Foreskin fibroblast (primary cell): ENCODE measurements at places on chromosomes 2 and 18.

- DNase-seq: no peak
Measured at GRCh38 chr2:198004921-198005829, 200.8 kb downstream of the PLCL1 start.

DNA sequence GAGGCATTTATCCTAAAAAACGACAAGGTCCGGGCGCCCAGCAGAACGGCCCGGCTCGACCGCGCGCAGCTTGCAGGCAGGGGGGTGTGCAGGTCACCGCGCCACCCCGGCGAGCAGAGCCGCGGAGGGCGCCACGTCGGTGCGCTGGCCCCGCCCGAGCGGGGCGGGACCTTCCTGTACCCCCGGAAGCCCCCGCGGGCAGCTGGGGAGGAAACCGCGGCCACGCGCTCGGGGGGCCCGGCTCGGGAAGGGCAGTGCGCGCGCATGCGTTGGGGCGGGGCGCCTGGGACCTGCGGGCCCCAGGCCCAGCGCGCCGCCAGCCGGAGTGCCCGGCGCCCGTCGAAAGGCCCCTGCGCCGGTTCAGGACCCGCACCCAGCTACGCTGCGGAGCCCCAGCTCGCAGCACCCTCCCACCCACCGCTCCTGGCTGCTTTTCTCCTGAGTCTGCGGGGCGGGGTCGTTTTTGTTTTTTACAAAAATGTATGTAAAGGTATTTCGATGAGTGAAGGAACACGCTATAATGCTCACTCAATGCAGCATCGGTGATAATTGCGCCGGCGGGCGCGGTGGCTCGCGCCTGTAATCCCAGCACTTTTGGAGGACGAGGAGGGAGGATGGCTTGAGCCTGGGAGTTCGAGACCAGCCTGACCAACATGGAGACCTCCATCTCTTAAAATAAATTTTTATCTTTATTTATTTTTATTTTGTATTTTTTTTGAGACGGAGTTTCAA lies 47.7 kb upstream of the POMC start:
- peak; percentile 66 for DNase-seq

GRCh38 chr2:166725927-166726924 lies 162.1 kb upstream of the XIRP2 start:
- no peak for DNase-seq

GRCh38 chr2:230156782-230157699 lies 62.7 kb downstream of the SP110 start:
- no peak for DNase-seq

GRCh38 chr2:13066676-13067075 lies 349.9 kb downstream of the TRIB2 start:
- DNase-seq: no peak

- no peak for DNase-seq
Measured at GRCh38 chr2:46230677-46231425, 66.4 kb upstream of the EPAS1 start.

DNA sequence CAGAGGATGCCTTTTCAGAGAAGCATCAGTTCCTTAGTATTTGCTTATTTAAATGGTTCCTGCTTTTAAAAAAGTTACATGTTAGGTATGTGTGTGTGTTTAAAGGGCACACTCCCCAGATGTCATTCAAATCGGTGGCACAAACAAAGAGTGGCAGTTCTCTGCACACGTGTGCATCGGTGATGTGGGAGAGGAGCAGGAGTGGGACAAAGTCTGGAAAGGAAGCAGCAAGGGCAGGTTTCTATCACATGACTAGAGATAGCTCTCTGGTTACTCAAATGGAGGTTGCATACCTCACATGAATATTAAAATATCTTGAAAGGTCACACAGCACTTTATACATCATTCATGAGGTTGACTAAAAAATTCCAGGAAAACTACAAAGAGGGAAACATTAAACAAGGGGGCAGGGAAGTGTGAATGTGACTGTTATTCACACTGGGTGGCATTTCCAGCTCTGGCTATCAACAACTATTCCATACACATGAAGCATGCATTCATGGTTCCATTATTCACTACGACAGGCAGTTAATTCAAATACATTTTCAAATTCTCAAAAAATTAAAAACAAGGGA lies 64.7 kb downstream of the SEPTIN10 start:
- no peak for DNase-seq

- peak; percentile 30 for DNase-seq
Measured at GRCh38 chr2:138485019-138485418, 16.6 kb upstream of the SPOPL start.

DNA sequence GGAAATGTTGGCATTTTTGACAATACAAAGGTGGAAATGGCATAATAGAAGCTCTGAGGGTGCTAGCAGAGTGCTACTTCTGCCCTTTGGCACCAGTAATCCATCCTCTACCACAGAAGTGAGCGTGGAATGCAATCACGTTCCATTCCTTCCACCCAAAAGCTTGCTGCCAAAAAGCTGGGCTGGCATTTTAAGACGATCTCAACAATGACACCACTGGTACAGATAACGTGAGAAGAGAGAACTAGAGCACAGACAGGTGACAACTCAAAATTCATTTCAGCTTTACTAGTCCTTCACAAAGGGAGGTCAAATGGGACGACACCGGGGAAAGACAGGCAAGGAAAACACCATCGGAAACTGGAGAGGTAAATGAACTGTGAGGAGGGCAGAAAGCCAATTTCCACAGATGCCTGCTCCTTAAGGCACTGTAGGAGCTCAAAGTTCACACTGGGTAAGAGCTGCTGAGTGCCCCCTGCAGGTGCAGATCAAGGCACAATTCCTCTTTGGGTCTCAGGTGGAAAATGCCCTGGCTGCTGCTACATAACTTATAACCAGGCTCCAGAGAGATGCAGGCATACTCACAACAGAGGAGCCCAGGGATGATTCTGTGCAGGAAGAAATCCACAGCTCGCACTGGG lies 50.7 kb upstream of the RNU4ATAC start:
- peak; percentile 52 for DNase-seq

DNA sequence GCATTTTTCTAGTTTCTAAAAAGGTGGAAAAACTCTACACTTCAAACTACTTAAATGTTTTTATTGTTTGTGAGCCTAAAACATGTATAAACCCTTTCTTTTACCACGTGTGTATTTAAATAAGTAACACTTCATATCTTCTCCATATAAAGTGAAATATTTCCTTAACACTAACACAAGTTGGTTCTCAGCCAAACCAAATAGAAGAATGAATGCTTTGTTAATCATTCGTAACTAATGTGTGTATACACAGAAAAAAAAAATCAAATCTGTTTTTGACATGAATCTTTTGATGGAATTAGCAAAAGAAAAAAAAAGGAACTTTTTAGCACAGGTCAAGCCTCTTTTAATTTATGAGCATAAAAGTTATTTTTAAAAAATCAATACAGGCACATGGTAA lies 89.3 kb downstream of the EHBP1 start:
- DNase-seq: no peak

DNA sequence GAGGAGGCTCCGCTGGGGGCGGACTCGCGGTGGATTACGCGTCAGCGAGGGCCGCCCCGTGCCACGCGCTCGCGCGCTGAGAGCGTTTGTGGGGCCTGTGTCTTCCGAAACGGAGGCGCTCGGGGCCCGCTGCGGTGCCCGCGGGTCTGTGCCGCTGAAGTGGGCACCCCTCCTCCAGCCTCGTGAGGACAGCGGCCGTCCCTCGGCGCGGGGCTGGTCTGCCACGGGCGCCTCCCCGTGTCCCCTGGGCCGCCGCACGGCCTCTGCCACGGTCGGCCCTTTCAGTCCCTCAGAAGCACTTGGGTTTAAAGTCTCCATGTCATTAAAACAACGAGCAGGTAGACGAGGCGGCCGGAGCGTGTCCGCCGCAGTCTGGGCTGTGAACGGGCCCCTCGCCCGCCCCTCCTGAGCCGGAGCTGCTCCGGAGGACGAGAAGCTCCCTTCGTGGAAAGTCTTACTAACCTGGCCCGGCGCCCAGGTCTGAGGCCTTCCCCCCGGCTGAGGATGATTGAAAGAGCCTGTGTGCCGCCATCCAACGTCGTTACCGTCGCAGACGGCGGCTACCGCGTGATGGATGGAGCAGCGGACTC lies 97.6 kb downstream of the NFATC1 start:
- no peak for DNase-seq

DNA sequence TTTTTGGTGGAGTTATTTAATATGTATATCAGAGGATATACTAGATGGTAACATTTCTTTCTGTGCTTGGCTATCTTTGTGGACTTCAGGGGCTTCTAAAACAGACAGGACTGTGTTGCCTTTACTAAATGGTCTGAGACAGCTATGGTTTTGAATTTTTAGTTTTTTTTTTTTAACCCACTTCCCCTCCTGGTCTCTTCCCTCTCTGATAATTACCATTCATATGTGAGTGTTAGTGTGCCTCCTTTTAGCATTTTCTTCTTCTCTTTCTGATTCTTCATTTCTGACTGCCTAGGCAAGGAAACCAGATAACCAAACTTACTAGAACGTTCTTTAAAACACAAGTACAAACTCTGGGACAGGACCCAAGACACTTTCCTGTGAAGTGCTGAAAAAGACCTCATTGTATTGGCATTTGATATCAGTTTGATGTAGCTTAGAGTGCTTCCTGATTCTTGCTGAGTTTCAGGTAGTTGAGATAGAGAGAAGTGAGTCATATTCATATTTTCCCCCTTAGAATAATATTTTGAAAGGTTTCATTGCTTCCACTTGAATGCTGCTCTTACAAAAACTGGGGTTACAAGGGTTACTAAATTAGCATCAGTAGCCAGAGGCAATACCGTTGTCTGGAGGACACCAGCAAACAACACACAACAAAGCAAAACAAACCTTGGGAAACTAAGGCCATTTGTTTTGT lies 52.7 kb downstream of the SMAD4 start:
- DNase-seq: no peak

- no peak for DNase-seq
Measured at GRCh38 chr18:10044054-10044453, 130.2 kb downstream of the VAPA start.

- no peak for DNase-seq
Measured at GRCh38 chr18:80179857-80180558, 67.3 kb downstream of the PARD6G start.

GRCh38 chr2:67922080-67922785 lies 140.6 kb downstream of the C1D start:
- DNase-seq: no peak

GRCh38 chr18:5759194-5759593 lies 136.1 kb downstream of the TMEM200C start:
- no peak for DNase-seq

GRCh38 chr2:67625690-67626475 lies 228.8 kb downstream of the ETAA1 start:
- DNase-seq: peak; percentile 84

DNA sequence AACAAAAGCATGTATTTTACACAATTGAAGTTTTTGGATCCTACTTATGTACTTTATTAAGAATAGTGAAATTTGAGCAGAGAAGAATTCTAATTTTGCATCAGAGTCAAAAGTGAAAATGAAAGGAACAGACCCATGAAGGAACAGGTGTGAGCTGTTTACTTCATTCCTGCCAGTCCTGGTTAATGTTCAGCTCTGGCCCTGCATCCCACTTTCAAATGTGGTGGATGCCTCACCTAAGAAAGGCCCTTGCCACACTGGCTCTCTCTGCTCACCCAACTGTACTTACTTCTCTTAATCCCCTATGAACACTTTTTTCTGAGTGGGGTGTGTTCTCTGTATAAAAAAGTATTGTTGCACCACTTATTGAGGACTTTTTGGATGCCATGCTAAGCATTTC lies 22.2 kb downstream of the FAM110C start:
- no peak for DNase-seq

DNA sequence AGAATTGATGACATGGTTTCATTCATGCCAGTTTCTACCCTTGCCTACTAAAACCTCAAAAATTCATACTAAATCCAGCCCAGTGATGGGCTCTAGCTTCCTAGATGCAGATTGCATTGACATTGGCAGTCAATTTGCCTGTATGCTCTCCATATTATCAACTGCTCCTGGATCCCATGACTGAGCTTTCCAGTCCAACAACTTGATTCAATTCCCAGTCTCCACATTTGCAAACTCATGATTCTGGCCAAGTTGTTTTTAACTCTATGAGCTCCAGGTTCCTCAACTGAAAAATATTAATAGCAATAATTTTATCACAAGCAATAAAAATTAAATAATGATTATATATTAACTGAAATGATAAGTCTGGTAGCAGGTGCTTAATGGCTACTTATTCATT lies 51.0 kb upstream of the DSC1 start:
- DNase-seq: no peak

DNA sequence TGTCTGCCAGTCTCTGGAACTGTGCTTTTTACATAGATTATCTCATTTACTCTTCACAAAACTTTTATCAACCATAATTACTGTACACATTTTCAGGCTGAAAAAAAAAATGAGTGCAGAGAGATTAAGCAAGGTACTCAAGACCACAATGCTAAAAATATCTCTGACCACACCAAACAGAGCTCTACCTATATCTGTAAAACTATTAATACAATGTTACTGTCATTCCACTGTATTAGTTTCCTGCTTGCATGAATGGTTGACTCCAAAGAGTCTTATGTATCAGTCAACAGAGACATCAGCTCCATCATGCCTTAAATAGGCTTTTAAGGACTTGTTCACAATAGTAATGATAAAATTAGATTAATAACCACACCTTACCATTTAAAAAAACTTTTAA lies 134.7 kb upstream of the CCDC150 start:
- no peak for DNase-seq

DNA sequence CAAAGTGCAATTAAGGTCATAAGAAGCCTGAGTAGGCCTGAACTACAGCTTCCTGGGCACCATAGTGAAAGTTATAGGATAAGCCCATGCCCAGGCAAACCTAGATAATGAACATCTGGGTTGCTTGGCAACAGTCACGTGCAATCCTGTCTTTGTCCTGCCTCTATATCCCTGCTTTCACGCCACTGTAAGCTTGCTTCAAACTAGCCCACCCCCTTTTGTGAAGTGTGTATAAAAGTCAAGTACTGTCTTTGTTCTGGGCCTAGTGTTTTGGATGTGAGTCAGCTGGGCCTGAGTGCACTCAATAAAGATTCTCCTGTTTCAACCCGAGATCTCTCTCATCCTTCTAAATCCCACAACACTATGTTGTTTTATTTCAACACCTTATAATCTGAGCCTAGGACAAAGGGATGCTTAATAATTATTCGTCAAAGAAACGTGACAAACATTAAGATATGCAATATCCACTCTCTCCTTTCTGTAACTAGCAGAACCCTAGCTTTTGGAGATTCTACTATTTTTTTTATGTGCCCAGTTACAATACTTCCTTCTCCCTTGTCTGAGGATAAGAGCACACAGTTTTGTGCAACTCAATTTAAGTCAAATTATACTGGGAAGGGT lies 927.8 kb downstream of the SUCLG1 start:
- DNase-seq: no peak

DNA sequence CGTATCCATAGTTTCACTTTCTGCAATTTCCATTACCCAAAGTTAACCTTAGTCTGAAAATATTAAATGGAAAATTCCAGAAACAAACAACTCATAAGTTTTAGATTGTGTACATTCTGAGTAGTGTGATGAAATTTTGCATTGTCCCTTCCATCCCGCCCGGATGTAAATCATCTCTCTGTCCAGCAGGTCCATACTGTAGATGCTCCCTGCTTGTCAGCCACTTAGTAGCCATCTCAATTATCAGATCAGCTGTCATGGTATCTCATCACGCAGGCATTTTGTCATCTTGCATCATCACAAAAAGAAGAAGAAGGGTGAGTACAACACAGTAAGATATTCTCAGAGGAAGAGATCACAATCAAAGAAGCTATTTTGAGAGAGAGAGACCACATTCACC lies 185.0 kb upstream of the STK17B start:
- no peak for DNase-seq

GRCh38 chr2:52312486-52312885 lies 1280.6 kb upstream of the NRXN1 start:
- no peak for DNase-seq
